ENCODE measurements at places on chromosomes 7 and 10.

DNA sequence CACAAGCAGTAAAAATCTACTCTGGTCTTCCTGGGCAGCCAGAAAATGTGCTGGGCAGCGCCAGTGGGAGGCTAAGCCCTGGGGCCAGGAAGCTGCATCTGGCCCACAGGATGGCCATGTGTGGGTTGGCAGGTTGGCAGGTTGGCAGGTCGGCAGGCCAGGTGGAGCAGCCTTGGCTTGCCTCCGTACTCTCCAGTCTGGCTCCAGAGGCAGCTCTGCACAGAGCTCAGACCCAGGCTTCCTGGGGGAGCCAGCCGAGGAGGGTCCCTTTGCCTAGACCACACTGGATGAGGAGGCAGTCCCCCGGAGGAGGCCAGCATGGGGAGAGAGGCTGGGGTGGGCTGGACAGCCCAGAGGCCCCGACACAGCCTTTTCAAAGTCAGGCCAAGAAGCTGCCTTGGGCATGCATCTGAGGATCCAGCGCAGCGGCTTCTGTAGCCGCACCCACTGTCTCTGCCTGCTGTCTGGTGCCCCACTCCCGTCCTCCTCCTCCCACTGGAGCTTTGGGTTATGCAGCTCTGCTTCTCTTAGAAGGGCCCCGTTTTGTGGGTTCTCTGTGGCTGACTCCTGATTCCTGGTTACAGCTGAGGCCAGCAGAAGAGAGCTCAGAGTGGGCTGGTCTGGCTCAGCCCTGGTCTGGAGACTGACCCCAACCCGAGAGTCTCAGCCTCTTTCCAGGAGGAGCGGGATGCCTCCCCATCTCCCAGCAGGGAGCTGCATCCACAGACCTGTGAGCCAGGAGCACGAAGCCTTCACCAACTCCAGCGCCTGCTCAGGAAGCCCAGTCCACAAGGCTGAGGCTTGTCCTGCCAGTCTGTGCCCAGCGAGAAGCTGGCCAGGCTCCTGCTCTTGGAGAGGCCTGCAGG, 44.6 kb downstream of the CFAP46 start:
- peak; percentile 23 for DNase-seq

DNA sequence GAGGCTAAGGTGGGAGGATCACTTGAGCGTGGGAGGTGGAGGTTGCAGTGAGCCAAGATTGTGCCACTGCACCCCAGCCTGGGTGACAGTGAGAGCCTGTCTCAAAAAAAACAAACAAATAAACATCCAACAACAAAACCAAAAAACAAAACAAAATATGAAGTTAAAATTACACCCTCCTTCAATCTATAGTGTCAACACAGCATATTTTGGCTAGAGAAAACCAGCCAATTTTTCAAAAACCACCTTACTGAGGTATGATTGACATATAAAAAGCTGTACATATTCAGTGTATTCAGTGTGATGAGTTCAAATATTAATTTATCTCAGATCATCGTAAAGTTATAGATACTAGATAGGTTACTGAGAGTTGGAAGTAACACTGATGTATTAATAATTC, 102.4 kb downstream of the ICA1 start:
- DNase-seq, result no peak

GRCh38 chr7:25658375-25658774, 430.1 kb upstream of the NPVF start:
- no peak for DNase-seq

DNA sequence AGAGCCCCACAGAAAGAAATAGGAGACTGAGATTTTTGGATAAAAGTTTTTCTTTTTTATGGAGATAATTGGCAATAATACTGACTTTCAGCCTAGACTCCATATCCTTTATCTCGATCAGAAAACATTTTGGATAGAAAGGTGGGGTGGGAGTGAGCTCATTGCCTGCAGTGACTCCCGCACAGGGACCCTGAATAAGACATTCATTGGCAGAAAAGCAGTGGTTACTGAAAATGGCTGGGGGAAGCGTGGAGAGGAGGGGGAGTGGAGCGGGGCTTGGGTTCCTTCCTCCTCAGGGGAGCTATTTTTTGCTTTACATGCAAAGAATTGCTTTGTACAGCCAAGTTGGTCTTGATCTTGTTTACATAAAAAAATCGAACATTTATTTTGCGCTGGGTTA, 90.4 kb upstream of the BMPER start:
- no peak for DNase-seq

DNA sequence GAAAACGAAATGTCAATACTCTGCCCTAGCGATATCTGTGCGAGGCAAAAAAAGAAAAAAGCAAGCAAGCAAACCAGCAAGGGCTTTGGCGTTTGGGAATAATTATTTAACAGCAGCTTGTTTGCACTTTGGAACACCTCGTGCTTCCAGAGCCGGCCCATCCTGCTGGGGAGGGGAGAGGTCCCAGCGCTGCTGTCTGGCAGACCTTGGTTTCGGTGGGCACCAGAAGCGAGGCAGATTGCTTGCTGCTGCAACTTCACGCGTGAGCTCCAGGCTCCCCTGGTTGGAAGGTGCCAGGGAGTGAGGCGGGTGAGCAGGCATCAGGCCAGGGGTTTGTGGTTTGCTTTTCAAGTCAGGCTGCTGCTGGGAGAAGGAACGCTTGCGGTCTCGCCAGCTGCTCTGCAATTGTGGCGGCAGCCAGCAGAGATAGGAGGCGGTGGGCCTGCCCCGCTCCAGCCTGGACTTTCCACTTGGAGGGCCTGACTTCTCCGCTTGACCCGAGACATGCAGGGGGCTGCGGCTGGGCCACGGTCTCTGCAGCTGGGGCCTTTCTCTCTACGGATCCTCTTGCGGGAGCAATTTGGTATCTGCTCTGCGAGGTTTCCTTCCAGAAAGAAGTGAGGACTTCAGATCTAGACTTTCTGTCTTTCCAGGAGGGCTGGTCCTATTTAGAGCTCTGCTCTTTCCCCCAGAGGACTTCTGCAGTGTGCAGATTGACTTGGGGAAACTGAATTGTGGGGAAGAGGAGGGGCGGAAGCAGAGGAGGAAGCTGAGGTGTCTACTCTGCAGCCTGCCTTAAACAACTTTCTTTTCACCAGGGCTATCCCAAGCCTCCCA, 131.4 kb downstream of the PRPF18 start:
- peak; percentile 87 for DNase-seq

DNA sequence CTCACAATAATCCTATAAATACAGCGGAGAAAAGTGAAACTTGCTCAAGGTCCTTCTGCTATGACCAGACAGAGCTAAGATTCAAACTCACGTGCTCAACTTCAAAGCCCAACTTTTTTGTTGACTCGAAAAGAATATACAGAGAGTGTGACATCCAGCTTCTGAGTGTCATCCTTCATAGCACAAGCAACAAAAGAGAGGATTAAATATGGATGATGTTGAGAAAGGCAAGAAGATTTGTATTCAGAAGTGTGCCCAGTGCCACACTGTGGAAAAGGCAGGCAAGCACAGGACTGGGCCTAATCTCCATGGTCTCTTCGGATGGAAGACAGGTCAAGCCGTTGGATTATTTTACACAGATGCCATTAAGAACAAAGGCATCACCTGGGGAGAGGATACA, 2.1 kb upstream of the FAM3C start:
- no peak for DNase-seq

DNA sequence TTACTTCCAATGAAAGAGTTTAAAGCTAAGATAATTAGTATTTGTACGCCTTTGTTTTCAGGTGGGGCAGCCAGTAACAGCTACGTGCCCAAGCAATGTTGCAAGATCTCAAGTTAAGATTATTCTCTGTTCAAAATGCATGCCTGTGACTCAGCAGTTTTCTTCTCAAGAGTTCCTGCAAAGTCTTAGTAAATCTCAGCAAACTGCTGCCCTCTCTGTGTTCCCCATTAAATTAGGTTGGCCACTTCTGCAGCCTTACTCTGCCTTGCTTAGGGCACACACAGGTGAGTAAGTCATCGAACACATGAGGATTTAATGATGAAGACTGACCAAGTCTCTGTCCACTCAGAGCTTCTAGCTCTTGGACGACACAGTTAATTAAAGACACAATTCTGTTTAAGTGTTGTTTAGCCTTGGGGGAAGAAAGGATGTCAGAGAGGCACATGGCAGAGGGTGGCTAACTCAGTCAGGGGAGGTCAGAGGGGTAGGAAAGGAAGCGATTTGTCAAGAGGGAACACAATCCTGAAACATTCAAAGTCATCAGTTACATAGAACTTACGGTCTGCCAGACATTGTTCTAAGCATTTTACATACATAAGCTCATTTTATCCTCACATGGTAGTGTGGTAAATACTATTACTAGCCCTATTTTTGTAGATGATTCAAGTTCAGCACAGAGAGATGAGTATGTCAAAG, 20.2 kb upstream of the SLC35G1 start:
- no peak for DNase-seq

DNA sequence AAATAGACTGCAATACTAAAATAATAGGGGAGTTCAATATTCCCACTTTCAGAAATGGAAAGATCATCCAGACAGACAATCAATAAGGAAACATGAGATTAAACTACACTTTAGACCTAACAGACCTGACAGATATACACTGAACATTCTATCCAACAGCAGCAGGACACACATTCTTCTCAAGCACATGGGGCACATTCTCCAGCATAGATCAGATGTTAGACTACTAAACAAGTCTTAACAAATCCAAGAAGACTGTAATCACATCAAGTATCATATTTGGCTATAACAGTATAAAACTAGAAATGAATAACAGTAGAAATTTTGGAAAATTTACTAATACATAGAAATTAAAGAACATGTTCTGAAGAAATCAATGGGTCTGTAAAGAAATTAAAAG, 458.9 kb upstream of the ANKRD30A start:
- no peak for DNase-seq

DNA sequence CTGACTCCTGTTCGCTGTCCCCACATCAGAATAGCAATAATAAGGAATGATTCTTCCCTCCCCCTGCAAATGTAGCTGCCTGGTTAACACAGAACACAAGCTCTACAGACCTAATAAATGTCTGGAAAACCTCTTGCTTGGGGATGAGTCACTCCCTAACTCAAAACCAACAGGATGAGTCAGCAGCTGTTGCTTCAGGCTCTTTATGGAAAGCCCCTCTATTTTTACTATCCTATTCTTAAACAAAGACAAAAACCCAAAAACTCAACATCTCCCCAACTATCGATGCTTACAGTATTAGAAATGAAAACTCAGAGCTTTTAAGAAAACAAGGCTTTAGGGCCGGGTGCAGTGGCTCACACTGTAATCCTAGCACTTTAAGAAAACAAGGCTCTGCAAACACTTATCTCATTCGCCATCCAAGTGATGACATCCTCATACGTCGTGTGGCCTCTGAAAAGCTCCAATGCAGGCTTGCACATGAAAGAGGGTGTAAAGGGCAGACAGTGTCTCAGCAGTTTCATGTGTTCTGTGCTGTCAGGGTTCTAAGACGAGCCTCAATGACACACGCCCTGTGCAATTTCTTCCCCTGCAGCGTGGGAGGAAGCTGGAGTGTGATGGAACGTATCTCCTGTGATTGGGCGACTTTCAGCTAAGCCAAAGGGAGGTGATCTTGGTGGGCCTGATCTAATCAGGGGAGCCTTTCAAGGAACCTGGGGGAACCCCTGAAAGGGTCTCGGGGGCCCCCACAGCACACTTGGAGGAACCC, 70.1 kb downstream of the AMZ1 start:
- DNase-seq, result peak; percentile 69

DNA sequence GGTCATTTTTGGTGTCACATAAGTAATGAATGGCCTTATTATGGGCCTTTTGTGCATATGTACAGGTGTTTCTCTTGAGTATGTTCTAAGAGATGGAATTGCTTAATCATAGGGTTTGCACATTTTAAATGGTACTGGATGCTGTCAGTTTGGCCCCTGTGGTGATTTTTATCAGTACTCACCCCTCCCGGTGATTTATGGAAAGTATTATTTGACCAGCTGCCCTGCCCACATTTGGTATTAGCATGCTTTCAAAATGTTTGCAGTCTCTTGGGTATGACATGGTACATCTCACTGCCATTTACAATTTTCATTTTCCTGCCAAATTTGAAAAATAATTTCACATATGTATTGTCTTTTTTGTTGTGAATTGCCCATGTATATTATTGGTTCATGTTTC, 427.7 kb downstream of the LRMDA start:
- no peak for DNase-seq

DNA sequence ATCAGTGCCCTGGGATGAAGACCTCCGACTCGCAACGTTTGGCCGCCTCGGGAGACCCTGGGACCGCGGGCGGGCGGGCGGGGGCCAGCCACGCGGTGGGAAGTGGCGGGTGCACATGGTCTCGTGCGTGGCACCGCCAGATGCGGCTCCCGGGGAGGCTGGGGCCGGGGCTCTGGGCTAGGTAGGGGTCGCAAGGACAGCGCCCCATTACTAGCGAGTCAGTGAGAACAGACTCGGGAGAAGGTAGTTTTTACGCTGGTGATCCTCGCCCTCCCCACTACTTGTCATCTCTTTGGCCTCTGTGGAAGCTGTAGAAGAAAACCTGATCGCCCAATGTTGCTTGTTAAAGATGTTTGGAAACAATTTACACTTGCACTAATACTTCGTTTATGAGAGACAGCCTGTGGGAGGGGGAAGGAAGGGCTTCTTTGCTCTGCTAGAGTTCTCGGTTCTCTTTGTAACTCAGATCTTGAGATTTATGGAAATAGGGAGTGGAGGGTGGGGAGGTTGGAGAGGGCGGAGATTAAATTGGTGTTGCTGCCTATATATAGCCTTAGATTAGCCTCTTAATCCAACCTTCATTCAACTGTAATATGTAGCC, 591 bp downstream of the BZW2 start:
- DNase-seq, result no peak

- no peak for DNase-seq
These were observed 26.6 kb downstream of the ARHGAP21 start for GRCh38 chr10:24697080-24697479.

GRCh38 chr10:109393425-109393824, 529.9 kb downstream of the XPNPEP1 start:
- no peak for DNase-seq

DNA sequence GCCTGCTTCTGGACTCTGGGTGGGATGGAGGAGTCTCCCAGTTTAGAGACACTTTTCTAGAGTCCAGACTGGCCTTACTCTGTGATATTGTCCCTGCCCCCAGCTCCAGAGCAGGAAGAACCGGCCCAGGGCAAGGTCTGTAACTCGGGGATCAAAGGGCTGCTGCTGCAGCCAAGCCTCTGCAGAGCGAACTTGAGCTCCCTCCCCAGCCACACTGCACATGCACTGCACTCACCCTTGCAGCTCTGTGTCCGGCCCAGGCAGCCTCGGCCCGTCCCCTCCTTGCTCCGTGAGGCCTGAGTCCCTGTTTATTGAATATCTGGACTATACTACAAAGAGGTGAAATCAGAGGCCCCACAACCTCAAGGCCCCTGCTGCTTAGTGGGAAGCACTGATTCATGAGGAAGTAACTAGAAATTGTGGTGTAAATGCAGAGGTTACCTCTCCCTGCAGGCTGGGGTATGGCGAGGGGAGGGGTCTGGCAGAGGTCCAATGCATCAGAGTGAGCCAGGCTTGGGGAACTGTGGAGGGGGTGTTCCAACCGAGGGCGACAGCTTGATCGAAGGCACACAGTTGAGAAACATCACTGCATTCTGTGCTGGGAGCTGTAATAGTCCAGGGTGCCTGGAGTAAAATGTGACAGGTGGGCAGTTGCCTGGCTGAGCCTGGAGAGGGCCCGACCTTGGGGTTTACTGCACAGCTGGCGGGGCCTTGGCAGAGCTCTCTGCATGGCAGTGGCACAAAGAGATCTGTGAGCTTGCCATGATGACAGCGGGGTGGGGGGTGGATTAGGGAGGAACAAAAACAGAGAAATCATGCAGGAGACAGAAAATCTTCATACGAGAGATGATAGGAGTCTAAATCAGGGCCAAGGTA, 49.1 kb downstream of the AOC1 start:
- peak; percentile 63 for DNase-seq

- no peak for DNase-seq
These were observed 44.8 kb upstream of the FAM133B start for GRCh38 chr7:92634924-92635519.
